Daoy (cell line): ENCODE measurements at places on chromosomes 7 and 10. TPM values are rescaled to one million over a fixed set of nuclear protein-coding genes. Genes with fewer than 3 reads are reported as not detected.

Gene UCMA
- not detected in 2 replicates for total RNA-seq

Gene HOXA6
- 0.92 and 4.2 TPM in 2 replicates for total RNA-seq

Gene FAM241B
- total RNA-seq, result 2.8 and 4.6 TPM in 2 replicates

Gene PPP1R3A
- not detected in 2 replicates for total RNA-seq

Gene NRCAM
- total RNA-seq, result 0.11 and 1.0 TPM in 2 replicates

Gene TACC2
- total RNA-seq, result 10.1 and 15.7 TPM in 2 replicates

Gene AMZ1
- total RNA-seq, result 0.29 TPM in 1 of 2 replicates, not detected in the other

Gene NOC3L
- 46.3 and 48.6 TPM in 2 replicates for total RNA-seq

Gene RPEL1
- 0.06 TPM in 2 replicates for total RNA-seq
